ENCODE measurements at places on chromosomes 13 and 19.

DNA sequence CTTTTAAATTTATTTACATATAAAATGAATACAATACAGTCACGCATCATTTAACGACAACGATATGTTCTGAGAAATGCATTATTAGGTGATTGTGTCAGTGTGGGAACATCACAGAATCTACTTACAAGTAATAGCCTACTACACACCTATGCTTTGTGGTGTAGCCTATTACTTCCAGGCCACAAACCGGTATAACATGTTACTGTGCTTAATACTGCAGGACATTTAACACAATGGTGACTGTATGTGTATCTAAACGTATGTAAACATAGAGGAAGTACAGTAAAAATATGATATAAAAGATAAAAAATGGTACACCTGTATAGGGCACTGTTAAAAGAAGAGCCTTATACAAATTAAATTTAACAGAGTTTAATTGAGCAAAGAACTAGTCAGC, 62.4 kb upstream of the KLHL1 start:
- DNase-seq: no peak

- no peak for DNase-seq
Measured at GRCh38 chr19:53519446-53519845, 18.5 kb upstream of the ZNF331 start.

GRCh38 chr19:2607712-2608601, 94.5 kb downstream of the GNG7 start:
- DNase-seq: no peak

DNA sequence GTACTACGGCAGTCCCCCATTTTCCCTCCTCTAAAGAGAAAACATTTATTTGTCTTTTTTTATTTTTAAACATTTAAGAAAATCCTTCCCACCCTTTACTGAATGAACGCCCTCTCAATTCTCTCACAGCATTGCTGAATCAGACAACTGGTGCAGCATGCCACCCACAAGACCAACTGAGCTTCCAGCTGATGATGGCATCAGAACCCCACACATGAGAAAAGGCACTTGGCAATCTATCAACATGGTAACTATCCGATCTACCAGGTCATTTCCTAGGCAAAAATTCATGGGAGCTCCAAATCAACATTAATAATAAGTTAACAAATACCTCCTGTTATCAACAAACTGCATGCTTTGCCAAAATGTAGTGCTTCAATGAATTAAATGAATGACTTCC, 43.1 kb downstream of the LHFPL6 start:
- DNase-seq: no peak

- DNase-seq: no peak
Measured at GRCh38 chr19:15534957-15535864, 26.9 kb downstream of the CYP4F22 start.

GRCh38 chr13:95098916-95099315, 202.3 kb downstream of the ABCC4 start:
- DNase-seq: no peak

DNA sequence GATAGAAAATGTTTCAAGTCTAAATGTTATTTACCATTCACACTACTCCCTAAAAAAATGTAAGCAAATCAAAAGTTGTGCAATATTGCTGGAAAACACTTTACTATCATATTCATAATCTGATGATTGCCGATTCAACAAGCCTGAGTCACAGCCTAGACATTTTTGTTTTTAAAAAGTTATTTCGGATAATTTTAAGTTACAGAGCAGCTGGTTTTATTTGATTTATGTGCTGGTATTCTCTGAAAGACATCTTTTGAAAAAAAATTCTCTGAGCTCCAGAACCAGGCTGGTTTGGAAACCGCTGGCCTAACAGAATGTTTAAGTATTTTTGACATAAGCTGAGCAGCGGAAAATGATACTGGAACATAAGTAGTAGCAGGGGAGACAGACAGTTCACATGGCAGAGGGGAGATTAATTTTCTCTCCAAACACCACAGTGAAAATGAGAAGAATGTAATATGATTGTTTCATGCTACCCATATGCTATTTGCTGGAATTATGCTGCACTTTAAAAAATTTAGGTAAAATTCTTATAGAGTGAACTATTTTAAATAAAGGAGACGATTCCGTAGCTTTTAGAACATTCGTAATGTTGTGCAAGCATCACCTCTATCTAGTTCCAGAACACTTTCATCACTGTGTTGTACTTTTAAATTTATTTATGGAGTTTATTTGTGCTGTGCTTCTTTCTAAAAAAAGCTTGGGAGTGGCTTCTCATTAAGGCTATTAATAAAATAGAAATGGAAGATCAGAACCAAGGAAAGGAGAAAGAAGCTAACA, 36.1 kb downstream of the TBC1D4 start:
- DNase-seq: peak; percentile 65

GRCh38 chr19:11018179-11018578, 57.3 kb downstream of the SMARCA4 start:
- peak; percentile 10 for DNase-seq

Data from fibroblast of upper back skin (primary cell).